Type B pancreatic cell (in vitro differentiated cells): ENCODE measurements at places on chromosomes 5 and 9. TPM values are rescaled to one million over a fixed set of nuclear protein-coding genes. Genes with fewer than 3 reads are reported as not detected.

The SLC9A3 gene
- total RNA-seq, result 6.4 and 8.0 TPM in 2 replicates

The BTNL9 gene
- 0.19 and 0.39 TPM in 2 replicates for total RNA-seq

GRCh38 chr9:114691046-114691955 is 9.3 kb upstream of the TEX48 start:
- H3K27me3 ChIP-seq, result peaks cover 3% of the 10 kb centered on the region
- H3K4me3 ChIP-seq, result no peak overlapping the region
- peaks cover 18% of the 10 kb centered on the region for H3K4me1 ChIP-seq
- DNase-seq, result no peak
- H3K27ac ChIP-seq, result no peak overlapping the region

DNA sequence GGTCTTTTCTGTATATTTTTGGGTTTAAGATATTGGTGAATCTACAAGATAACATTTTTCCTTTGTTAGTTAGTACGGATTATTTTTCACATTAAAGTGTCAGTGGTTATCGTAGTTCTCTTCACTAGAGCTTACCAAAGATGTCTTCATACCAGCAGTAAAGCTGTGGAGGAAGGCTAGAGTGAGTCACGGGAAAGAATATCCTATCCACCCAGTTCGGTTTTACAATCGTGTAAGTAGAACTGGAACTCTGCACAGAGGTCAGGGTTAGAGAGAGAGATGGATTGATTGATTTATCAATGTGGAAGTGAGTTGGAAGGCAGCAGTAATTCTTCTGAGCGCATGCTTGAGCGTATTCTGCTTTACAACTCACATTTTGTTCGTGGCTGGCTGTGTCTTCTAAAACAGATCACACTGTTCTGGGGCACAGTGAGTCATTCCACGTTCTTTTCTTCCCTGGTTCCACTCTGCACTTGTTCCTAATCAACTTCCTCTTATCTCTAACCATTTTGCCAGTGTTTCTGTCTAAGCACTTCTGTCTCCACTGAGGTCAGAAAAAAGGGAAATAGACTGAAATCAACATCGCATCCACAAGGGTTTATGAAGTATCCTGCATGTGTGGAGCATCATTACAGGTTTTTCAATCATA is 86.5 kb upstream of the ARRDC3 start:
- no peak overlapping the region for H3K4me3 ChIP-seq
- H3K27me3 ChIP-seq, result no peaks in the 10 kb centered on the region
- DNase-seq, result no peak
- H3K27ac ChIP-seq, result no peak overlapping the region

GRCh38 chr5:92002721-92003274 is 619.7 kb upstream of the ARRDC3 start:
- H3K36me3 ChIP-seq, result no peaks in the 10 kb centered on the region
- H3K4me3 ChIP-seq, result no peak overlapping the region
- H3K27ac ChIP-seq, result no peak overlapping the region
- no peaks in the 10 kb centered on the region for H3K27me3 ChIP-seq
- H3K4me1 ChIP-seq, result peaks cover 19% of the 10 kb centered on the region
- no peak for DNase-seq

DNA sequence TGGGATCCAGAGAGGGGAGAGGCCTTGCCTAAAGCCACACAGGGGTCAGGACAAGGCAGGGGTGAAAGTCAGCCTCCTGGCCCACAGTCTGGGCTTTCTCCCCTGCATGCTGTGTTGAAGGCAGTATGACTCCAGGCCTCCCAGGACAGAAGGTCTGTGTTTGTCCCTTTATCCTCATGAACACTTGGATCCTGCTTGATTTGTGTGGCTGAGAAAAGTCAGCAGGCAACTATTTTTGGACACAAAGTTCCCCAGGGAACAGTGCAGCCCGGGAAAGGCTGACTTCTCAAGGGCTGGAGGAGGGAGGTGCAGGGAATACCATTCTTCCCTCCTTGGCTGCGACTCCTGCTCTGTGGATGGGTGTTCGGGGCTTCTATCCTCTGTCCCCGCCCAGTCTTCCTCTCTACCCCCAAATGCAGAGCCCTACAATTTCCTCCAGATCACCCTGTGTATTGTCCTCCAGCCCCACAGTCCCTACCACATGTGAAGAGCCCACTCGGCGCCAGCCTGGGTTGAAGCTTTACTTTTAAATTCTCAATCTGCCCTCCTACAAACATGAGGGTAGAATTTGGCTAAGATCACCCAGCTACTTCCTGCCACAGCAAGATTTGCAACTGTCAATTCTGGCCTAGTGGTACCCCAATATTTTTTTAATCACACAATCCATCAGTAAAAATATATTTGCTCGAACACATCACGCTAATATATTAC is 4.1 kb downstream of the AKNA start:
- no peak for DNase-seq
- H3K4me1 ChIP-seq, result peaks cover 40% of the 10 kb centered on the region
- peak overlapping the region; percentile 11 for H3K27ac ChIP-seq
- H3K27me3 ChIP-seq, result no peaks in the 10 kb centered on the region
- peaks cover 5% of the 10 kb centered on the region for H3K36me3 ChIP-seq

- H3K4me1 ChIP-seq, result peaks cover 15% of the 10 kb centered on the region
- H3K36me3 ChIP-seq, result no peaks in the 10 kb centered on the region
- H3K27ac ChIP-seq, result no peak overlapping the region
- no peaks in the 10 kb centered on the region for H3K27me3 ChIP-seq
These were observed 9.7 kb upstream of the CTNNA1 start for GRCh38 chr5:138743484-138743883.
